NCI-H82 (cell line): ENCODE measurements at places on chromosomes 2 and 18.

DNA sequence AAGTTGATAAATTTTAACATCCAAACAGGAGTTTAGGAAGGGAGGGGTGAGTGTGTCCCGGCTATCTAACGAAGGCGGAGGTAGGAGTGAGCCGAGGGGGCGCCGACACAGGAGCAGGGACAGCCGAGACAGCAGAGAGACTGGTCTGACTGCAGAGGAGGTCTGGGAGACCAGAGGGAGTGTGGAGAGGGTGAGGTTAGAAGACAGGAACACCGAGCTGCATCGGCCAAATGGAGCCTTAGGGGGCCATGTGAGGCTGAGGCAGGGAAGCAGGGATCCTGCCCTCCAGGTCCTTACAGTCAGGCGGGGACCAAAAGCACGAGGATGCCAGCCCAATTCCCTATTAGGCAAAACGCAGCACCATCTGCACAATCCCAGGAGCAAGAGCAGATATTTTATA lies 67.0 kb downstream of the SFXN5 start:
- DNase-seq, result no peak

DNA sequence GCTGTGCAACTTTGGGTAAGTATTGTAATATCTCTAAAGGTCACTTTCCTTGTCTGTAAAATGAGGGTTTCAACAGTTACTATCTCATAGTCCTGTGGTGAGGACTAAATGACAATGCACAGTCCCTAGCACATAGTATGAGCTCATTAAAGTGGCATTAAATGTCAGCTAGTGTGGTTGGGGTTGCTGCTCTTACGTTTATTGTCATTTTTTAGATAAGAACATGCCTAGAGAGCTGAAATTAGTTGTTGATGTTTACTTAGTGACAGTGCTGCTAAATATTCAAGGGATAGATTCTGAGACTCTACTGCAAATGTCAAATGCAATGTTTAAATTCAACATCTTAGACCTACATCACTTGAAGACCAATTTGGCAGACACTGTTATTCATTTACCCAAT lies 356.1 kb upstream of the ETAA1 start:
- no peak for DNase-seq

GRCh38 chr2:225042800-225043167 lies 516 bp upstream of the DOCK10 start:
- no peak for DNase-seq

DNA sequence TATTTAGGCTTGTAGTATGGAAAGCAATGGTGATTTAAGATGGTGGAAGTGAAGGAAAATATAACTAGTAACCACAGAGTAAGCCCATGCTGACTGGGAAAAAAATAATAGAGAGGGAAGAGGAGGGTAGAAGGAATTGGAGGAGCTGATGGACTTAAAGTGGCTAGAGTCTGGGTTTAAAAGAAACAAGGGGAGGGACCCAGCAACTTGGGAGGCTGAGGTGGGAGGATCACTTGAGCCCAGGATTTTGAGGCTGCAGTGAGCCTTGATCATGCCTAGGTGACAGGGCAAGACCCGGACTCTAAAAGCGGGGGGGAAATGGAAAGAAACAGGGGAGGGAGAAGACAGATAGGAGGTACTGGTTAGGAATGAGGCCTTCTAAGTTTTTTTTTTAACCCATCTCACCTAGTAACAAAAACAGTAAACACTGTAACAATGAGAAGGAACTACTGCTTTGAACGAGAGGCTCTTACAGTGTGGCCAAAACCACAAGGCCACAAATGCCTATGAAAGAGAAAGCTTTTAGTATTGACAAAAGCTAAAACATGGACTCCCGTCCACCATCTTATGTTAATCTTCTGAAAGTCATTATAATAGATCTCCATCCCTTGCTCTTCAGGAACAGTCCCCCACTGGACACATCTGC lies 26.6 kb downstream of the METTL8 start:
- DNase-seq, result no peak

DNA sequence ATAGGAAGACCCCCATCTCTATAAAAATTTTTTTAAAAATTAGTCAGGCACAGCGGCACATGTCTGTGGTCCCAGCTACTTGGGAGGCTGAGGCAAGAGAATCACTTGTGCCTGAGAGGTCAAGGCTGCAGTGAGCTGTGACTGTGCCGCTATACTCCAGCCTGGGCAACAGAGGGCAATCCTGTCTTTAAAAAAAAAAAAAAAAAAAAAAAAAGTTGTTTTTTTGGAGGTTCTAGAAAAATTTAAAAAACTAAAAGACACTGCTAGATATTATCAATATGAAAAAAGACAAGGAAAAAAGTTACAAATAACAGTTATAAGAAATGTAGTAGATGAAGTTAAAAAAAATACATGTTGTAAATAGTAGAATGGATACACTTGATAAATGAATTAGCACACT lies 56.1 kb upstream of the C2orf15 start:
- peak; percentile 7 for DNase-seq

GRCh38 chr2:8543060-8543382 lies 138.8 kb upstream of the ID2 start:
- no peak for DNase-seq

- no peak for DNase-seq
Observed at GRCh38 chr18:35306588-35307250, 16.7 kb upstream of the ZSCAN30 start.

DNA sequence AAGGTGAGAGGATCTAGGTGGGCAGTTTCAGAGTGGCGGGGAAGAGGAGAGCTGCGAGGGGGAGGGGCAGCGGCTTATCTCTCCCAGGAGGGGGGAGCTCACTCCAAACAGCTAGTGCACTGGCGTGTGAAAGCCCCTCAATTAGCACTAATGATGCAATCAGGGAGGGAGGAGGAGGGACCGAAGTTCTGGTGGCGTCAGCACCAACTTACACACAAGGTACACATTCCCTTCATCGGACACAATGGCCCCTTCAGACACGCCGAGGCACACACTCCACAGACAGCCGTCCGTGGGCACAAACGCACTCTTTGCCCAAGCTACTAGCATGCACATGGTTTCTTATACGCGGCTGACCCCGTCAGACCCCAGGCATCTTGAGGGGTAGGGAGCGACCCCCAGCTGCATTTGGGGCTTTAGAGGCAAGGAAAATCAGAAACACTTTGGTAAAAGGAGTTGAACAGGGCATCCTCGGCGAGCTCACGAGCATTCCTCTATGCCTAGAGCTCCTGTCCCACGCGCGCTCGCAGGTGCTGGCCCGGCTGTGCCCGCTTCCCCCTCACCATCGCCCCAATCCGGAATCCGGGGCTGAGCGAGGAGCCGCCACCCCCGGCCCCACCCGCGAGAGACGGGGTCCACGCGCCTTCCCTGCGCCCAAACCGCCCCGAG lies 868 bp upstream of the PKDCC start:
- peak; percentile 98 for DNase-seq

- DNase-seq, result no peak
Observed at GRCh38 chr2:71747559-71747958, 294.2 kb downstream of the DYSF start.

GRCh38 chr2:229947544-229947943 lies 25.2 kb downstream of the FBXO36 start:
- no peak for DNase-seq

GRCh38 chr2:43537137-43537536 lies 58.7 kb downstream of the THADA start:
- no peak for DNase-seq

DNA sequence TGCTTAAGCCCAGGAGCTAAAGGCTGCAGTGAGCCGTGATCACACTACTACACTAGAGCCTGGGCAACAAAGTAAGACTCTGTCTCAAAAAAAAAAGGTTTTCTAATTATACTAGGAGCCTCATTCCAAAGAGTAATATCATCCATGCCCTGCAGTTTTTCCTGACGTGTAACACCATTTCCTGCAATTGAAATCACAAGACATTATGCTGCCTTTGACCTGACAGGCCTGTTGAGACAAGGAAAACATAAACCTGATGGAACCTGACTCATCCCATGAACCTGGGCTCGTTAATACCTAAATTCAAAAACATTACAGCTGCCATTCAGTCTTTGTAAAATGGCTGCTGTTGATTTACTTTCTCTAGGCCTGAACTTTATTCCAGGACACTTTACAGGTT lies 58.7 kb upstream of the PEX13 start:
- no peak for DNase-seq

- no peak for DNase-seq
Observed at GRCh38 chr2:238406221-238406997, 20.3 kb upstream of the ASB1 start.

DNA sequence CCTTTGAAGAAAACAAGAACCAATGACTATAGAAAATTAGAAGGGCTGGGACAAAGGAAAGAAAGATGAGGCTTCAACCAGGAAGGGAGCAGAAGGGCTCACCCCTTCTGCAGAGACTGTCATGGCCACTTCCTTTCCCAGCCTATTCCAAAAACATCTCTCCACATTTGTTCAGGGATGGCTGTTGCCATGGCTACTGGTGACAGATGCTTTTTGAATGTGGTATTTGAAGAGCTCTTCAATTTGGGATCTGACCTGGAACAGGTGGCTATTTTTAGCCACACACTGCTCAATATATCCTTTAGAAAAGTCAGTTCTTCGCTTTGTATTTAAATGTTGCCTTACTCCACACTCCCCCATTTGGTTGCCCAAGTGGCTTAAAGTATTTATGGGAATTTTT lies 64.1 kb upstream of the LCLAT1 start:
- DNase-seq, result no peak

DNA sequence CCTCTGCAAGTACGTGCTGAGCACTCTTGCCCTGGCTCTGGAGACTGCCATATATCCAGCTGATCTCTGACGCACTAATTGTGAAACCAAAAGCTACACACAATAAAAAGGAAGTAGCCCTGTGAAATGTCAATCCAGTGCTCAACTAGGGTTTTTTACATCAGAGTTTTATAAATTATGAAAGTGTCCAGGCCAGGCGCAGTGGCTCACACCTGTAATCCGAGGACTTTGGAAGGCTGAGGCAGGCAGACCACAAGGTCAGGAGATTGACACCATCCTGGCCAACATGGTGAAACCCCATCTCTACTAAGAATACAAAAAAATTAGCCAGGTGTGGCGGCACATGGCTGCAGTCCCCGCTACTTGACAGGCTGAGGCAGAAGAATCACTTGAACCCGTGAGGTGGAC lies 24.5 kb upstream of the PEX13 start:
- DNase-seq, result no peak

DNA sequence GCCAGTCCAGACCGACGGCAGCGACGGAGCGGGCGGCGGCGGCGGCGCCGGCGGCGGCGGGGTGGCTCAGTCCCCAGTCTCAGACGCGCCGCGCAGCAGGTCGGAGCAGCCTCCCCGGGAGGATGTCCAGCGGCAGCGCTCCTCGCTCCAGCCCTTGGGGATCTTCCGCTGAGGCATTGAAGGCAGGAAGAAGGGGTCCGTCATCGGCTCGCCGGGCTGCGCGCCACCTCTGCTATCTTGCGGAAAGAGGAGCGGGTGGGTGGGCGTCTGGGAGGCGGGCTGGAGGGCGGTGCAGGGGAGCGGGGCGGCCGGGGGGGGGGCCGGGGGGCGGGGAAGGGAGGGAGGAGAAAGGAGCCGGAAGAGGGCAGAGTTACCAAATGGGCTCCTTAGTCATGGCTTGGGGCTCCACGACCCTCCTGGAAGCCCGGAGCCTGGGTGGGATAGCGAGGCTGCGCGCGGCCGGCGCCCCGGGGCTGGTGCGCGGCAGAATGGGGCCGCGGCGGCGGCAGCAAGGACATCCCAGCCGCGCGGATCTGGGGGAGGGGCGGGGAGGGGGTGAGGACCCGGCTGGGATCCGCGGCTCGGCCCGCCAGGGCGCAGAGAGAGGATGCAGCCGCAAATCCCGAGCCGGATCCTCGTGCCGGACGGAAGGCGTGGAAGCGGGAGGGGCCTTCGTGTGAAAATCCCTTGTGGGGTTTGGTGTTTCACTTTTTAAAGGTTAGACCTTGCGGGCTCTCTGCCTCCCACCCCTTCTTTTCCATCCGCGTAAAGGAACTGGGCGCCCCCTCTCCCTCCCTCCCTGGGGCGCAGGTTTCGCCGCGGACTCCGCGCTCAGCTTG lies at the start of gene NETO1:
Gene NETO1 (minus strand): TSS at position 242 of the 839 bp plus-strand sequence. CDS start 696 bp downstream, outside the sequence.
- DNase-seq, result no peak

GRCh38 chr2:20049637-20050036 lies 1.8 kb downstream of the LAPTM4A start:
- DNase-seq, result peak; percentile 38

- no peak for DNase-seq
Observed at GRCh38 chr2:113203217-113203530, 29.4 kb downstream of the PSD4 start.

GRCh38 chr2:209636076-209636475 lies 135.6 kb upstream of the UNC80 start:
- DNase-seq, result no peak

GRCh38 chr2:65103013-65103715 lies 26.7 kb downstream of the RAB1A start:
- DNase-seq, result no peak

DNA sequence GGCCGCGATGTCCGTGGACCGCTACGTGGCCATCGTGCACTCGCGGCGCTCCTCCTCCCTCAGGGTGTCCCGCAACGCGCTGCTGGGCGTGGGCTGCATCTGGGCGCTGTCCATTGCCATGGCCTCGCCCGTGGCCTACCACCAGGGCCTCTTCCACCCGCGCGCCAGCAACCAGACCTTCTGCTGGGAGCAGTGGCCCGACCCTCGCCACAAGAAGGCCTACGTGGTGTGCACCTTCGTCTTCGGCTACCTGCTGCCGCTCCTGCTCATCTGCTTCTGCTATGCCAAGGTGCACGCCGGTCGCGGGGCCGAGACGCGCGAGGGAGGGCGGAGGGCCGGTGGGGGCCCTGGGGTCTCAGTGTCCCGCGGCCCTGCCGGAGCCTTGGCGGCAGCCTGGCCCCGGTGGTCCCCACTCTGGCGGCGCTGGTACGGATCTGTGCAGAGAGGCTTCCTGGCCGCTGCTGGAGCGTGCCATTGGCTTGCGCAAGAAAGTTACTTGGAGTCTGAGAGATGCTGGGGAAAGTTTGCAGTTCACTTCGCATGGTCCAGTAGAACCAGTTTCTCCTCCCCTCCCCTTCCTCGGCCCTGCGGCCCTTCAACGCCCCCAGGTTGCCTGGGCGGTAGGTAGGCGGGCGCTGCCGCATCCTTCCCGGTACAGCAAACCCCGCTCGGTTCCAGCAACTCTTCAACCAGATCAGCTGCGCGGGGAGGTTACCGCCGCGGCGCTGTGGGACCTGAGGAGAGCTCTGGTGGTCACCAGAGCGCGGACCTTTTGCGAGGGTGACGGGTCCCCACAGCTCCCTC lies 1.5 kb downstream of the GALR1 start:
- DNase-seq, result no peak

GRCh38 chr2:229378386-229378785 lies 107.3 kb upstream of the PID1 start:
- DNase-seq, result no peak
